Inflammatory macrophage treated with lipopolysaccharide for 1 hour (primary cell): ENCODE measurements at places on chromosomes 6 and 20.

GRCh38 chr6:133985970-133986369 lies 32.9 kb downstream of the TBPL1 start:
- no peak for DNase-seq

GRCh38 chr20:17643531-17644188 lies 38.4 kb downstream of the RRBP1 start:
- DNase-seq: no peak

GRCh38 chr20:43408848-43409576 lies 48.7 kb upstream of the SRSF6 start:
- peak; percentile 3 for DNase-seq

GRCh38 chr6:107633680-107634323 lies 143.9 kb downstream of the SOBP start:
- DNase-seq: no peak

- DNase-seq: no peak
These were observed 120.1 kb downstream of the AIG1 start for GRCh38 chr6:143180826-143181225.

DNA sequence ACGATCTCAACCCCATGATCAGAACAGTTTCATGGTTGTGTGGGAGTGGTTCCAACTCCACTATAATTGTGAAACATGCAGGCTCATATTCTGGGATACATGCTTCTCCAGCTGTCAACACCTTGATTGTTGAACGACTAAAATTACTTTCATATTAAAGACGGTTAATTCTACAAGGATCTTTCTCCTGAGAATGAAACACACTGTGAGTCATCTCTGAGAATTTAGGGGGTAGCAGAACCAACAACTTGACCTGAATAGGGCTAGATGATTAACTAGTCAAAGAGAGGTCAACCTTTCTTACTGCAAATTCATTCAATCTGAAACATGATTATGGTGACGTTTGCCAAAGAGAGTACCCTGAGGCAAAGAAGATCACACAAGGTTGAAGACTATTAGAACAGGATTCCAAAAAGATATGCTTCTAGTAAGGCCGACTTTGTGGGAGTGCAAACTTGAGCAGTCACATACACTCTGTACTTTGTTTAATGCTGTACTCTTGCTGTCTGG lies 175.2 kb upstream of the CITED2 start:
- DNase-seq: no peak

DNA sequence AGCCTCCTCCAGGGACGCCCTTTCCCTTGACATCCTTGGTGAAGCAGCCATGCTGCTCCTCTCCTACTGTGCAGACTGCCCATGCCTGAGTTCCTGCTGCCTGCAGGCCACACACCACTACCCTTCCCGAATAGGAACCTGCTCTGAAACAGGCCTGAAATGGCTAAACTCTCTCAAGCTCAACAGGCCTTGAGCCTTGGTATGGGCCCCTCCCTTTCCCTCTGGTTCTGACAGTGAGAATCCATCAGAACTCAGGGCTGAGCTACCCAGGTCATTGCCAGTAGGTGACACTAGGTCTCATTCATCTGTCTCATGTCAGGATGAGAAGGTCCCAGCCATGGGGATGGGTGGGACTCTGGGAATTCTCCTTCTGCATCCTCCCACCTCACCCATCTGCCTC lies 25.7 kb downstream of the RAET1L start:
- no peak for DNase-seq

DNA sequence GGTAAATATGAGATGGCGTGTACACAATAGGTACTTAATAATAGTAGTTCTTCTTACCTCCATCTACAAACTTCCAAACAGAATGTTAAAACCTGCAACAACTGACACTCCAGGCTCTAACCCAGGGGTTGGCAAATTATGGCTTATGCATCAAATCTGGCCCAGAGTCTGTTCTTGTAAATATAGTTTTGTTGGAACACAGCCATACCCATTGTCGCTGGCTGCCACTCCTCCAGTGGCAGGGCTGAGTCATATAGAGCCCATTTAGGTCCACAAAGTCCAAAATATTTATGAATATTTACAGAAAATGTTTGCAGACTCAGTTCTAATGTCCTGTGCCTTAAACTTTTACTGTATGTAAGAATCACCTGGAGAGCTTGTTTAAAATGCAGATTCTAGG lies 69.9 kb upstream of the BTBD3 start:
- no peak for DNase-seq

DNA sequence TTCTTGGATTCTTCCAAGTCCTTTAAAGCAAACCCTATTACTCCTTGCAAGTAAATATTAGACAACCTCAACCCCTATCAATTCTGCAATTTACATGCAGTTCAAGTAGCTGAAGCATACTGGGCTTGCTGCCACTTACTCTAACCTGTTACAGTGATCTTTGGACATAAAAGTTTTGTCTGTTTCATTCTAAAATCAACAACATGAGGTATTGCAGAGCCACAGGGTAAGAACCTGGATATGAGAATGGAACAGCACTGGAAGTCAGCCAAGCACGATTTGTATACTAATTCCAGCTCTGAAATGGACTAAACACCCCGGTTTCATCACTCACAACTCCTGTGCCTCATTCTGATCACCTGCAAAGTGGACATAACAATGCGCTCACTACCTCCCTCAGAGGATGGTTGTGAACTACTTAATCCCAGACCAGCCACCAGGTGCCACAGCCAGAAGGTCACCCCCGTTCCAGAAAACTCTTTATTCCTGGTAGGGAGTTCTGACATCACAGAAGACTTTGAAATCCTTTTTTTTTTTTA lies 270.0 kb downstream of the ADGB start:
- DNase-seq: no peak

- DNase-seq: no peak
These were observed 2.9 kb downstream of the C6orf141 start for GRCh38 chr6:49553384-49553783.

GRCh38 chr20:6053776-6054688 lies at the start of gene LRRN4:
TSS of gene LRRN4 (minus strand) at chr20:6054060. CDS start at chr20:6052799, 1,261 bp downstream.
- no peak for DNase-seq

GRCh38 chr6:82364087-82365015 lies 734 bp downstream of the TPBG start:
- no peak for DNase-seq

GRCh38 chr20:46302106-46302505 lies 6.2 kb downstream of the CDH22 start:
- DNase-seq: no peak

- DNase-seq: no peak
These were observed 906 bp upstream of the PDE10A start for GRCh38 chr6:165663736-165664558.

GRCh38 chr6:110137924-110138887 lies 41.3 kb downstream of the WASF1 start:
- DNase-seq: no peak

GRCh38 chr6:109117346-109118035 lies 22.2 kb downstream of the CEP57L1 start:
- peak; percentile 21 for DNase-seq

DNA sequence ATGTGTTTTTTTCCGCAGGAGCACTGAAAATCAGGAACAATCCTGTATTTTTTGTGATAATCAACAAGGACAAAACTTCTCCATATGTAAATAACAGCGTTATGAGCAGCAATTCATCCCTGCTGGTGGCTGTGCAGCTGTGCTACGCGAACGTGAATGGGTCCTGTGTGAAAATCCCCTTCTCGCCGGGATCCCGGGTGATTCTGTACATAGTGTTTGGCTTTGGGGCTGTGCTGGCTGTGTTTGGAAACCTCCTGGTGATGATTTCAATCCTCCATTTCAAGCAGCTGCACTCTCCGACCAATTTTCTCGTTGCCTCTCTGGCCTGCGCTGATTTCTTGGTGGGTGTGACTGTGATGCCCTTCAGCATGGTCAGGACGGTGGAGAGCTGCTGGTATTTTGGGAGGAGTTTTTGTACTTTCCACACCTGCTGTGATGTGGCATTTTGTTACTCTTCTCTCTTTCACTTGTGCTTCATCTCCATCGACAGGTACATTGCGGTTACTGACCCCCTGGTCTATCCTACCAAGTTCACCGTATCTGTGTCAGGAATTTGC lies at the start of gene TAAR6:
Gene TAAR6, plus strand, starts transcription at position 102 of the 557 bp plus-strand sequence. Its CDS starts 0 bp downstream, at position 102.
- no peak for DNase-seq

DNA sequence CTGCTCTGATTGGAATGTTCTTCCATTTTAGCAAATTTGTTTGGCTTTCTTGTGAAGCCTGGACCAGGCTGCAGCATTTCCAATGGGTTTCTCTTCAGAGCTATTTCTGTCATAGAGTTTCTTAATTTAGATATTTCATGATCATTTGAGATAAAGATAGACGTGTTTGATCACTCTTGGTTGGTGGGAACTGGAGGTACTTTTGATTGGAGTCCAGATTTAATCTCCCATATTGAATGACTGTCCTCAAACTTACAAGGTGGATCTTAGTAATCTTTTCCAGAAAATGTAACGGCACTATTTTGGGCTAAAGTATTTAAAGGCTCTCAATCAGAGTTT lies 29.2 kb downstream of the RNF144B start:
- DNase-seq: no peak

- DNase-seq: no peak
These were observed 28.5 kb upstream of the CCR6 start for GRCh38 chr6:167094436-167094819.

- no peak for DNase-seq
These were observed 56.0 kb downstream of the CLIC5 start for GRCh38 chr6:45959534-45960145.

- DNase-seq: no peak
These were observed 90.1 kb downstream of the LMBRD1 start for GRCh38 chr6:69706724-69707123.

DNA sequence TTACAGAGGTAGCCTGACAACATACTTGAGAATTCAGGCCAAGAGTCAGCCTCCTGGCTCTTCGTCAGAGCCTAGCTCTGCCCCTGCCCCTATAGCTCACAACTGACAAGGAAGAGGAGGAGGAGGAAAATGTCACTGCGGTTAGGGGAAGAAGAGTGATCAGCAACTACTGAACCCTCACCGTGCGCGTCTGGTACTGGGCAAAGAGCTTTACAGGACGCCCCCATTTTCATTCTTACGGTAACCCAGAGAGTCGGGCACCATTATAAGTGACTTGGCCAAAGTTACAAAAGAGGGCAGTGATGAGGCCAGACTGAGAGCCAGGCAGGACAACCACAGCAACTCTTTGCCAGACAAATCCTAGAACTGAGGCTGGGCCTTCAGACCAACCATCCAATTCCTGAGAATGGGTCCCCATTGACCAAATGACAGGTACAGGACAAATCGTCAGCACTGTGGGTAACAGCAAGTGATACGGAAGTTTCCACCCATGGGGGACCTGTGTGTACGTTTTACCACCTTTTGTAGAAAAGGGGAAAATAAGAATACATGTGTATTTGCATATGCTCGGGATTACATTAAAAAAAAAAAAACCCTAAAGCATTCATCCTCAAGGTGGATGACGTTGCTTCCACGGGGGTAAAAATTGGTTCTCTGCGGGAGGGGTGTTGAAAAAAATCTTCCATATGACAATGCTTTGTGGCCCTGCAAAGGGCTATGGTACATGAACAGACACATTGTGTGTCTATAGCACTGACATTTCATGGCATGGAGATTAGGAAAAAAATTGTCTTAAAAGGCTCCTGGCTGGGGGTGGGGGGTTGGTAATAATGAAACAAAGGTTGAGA lies 118.0 kb downstream of the NFATC2 start:
- no peak for DNase-seq
